ENCODE measurements at places on chromosomes 16 and 17. TPM values are rescaled to one million over a fixed set of nuclear protein-coding genes. Genes with fewer than 3 reads are reported as not detected.
A peak's percentile ranks its signal among the peaks of the same experiment; 100 is the strongest.

GRCh38 chr16:52783616-52784015 lies 236.7 kb upstream of the TOX3 start:
- no peak for DNase-seq

DNA sequence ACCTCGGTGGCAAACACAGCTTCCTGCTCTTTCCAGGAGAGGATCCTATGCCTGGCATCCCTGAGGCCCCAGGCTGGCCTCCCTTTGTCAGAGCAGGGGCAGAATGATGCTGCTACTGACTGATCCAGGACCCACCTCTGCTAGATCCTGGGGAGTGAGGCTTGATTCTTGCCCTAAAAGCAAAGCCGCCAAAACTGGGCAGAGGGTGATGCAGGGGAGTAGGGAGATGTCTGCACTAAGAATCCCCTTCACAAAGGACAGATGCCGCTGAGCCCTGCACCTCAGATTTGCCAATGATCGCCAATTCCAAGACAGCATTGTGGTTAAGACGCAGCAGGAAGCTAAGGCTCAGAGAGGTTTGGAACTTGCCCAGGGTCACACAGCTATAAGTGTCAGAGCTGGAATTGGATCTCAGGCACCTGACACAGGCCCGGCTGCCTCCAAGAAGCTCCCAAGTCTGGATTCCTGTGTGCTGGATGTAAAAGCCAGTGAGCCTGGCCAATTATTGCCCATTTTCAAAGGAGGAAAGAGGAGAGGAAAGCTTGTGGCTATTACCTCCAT lies 60.7 kb upstream of the TNRC6C start:
- no peak for DNase-seq

- DNase-seq, result no peak
Observed at GRCh38 chr17:50488880-50489279, 10.2 kb downstream of the RSAD1 start.

GRCh38 chr16:54072237-54072636 lies 214.3 kb downstream of the IRX3 start:
- DNase-seq, result no peak

GRCh38 chr16:73888840-73889490 lies 407.6 kb upstream of the PSMD7 start:
- no peak for DNase-seq

DNA sequence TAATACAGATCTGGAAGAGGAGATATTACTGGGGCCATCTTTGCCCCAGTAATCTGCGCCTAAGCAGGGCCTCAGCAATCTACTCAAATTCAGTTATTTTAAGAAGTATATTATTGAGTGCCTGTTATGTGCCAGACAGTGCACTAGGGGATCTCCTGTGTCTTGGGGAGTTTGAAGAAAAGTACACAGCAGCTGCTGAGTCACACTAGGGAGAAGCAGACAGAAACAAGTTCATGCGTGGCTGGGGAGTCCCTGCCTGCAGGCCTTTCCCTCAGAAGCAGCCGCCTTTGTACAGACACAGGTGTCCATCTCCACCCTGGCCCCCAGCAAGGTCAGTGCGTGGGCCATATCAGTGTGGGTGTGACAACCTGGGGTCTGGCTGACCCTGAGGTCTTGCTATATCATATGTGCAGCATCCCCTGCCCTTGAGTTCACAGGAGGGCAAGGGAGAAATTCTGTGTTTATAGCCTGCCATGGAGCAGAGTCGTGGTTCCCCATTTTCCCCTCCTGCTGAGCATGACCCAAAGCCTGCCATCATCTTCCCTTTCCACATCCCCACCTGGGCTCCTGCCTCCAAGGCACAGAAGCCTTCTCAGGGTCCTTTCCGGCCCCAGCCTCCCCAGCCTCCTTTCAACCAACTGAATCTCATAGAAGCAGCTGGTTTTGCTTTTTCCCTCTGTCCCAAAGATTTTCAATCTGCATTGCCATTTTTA lies 229.9 kb upstream of the SDK2 start:
- peak; percentile 38 for DNase-seq

DNA sequence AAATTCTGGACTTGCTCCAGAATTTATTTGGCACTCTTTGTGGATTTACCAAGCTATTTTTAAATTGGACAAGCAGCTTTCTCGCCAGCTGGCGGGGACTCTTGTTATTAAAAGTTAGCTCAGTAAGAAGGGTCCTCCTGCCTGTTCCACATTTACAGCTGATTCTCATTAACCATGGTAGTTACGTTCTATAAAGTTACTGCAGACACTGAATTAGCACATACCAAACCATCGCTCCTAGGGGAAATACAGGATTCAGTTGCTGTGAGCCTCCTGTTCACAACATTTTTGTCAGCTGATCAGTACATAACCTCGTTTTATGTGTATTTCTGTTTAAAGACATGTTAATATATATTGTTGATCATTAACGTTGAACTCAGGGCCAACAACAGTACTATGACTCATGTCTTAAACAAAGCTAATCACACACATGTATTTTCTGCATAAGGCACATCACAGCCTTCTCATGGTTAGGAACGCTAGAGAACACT lies 4.2 kb downstream of the LDAF1 start:
- DNase-seq, result no peak

GRCh38 chr16:4301968-4302367 lies 13.9 kb upstream of the GLIS2 start:
- DNase-seq, result no peak

Gene SNX20
- total RNA-seq, result 48.9 TPM

Gene ZNF750
- total RNA-seq, result not detected

Gene BICDL2
- 1.2 TPM for total RNA-seq

Gene SLC35G6
- total RNA-seq, result not detected
